ENCODE measurements at places on chromosomes 6 and 20.

GRCh38 chr20:17026346-17026745 is 200.5 kb upstream of the PCSK2 start:
- no peak for DNase-seq

GRCh38 chr6:19802656-19803055 is 34.5 kb upstream of the ID4 start:
- DNase-seq: no peak

DNA sequence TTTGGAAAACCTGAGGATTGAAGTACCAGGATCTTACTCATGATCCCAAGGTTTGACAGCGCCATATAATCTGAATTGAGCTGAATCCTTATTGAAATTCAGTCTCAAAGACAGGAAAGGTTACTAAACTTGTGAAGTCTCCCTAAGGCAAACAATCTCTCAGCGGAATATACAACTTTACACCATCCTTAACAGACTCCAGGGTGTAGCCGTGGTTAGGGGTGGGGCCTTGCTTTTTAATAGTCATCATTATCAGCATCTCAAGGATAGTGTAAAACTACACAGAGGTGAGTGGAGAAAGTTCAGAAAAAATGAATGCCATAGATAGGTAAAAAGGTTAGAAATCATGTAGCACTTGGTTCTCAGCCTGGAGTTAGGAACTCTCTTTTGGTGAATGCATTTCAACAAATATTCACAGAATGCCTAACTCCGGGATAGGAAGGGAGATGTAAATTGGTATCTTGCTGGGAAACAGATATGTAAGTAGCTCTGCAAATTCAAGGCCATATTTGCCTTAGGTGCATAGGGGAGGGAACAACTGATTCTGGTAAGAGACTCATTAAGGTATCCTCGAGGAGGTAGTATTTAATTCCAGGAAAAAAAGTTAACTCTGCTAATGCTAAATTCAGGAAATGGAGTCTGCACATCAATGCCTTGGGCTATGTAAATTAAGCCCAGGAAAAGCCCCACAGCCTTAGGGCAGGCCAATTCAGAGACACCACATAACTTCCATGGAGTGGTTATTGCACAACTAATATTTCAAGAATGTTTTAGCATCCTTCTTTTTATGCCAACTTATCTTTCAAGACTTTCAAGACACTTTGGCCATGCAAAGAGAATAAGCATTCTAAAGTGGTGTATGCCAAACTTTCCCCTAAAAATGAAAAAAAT is 61.6 kb downstream of the SNAP25 start:
- no peak for DNase-seq

GRCh38 chr6:167244991-167245390 is 46.1 kb upstream of the UNC93A start:
- no peak for DNase-seq

- DNase-seq: no peak
Observed at GRCh38 chr20:62064770-62065673, 659 bp downstream of the TAF4 start.

- DNase-seq: no peak
Observed at GRCh38 chr6:162904069-162904663, 176.4 kb downstream of the PACRG start.
